SK-MEL-5 (cell line): ENCODE measurements at places on chromosomes 3 and 15.

- no peak for DNase-seq
Observed at GRCh38 chr3:45631486-45631885, 36.9 kb downstream of the LIMD1 start.

DNA sequence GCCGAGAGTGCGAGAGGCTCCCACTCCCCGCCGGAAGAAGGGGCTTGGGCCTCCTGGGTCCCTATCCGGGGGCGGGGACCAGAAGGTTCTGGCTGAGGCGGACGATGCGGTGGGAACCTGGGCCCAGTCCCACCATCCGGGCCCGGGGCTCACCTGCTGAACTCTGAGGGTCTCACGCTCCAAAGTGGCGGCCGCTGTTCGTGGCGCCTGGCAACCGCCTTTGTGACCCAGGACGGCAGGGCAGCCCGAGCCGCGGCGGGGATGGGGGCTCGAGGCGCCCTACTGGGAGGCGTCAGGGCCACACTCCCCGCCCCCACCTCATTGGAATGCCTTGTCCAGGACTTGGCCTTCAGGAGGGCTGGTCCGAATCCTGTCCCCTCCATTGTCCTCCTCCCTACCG is at the start of gene FANCD2OS:
TSS of gene FANCD2OS (minus strand) at position 165 of the 400 bp plus-strand sequence. CDS start 3,481 bp downstream, outside the sequence.
- no peak for DNase-seq

- DNase-seq: no peak
Observed at GRCh38 chr3:56673781-56674457, 9.1 kb downstream of the TASOR start.

DNA sequence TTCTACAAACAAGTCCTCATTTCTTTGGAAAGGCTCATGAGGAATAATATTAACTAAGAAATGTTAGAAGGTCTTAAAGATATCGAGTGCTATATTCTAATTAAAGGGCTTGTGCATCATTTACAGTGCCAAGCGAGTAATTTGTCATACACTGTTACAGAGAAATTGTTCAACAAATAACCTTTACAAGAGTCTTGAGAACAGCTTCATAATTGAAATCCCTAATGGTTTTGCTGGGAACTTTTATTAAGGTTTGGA is 209.5 kb downstream of the MECOM start:
- no peak for DNase-seq

DNA sequence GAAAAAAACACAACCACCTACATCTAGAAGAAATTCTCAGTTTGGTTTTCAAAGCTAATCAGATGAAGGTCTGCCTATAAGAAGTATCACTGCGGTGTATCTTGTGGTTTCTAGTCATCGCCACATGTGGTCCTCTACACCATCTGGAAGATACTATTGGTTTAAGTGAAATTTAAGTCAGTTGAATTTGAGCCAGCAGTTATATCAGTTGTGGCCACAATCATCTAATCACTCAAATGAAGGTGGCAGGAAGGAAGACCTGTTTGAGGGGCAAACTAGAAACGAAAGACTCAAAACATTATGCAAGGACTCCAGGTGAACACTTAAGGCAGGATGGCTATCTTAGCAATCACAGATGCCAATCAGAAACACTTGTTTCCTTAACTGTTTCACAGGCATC is 48.7 kb downstream of the ETV5 start:
- no peak for DNase-seq

- DNase-seq: no peak
Observed at GRCh38 chr3:171190668-171191067, 164.1 kb upstream of the SLC2A2 start.

DNA sequence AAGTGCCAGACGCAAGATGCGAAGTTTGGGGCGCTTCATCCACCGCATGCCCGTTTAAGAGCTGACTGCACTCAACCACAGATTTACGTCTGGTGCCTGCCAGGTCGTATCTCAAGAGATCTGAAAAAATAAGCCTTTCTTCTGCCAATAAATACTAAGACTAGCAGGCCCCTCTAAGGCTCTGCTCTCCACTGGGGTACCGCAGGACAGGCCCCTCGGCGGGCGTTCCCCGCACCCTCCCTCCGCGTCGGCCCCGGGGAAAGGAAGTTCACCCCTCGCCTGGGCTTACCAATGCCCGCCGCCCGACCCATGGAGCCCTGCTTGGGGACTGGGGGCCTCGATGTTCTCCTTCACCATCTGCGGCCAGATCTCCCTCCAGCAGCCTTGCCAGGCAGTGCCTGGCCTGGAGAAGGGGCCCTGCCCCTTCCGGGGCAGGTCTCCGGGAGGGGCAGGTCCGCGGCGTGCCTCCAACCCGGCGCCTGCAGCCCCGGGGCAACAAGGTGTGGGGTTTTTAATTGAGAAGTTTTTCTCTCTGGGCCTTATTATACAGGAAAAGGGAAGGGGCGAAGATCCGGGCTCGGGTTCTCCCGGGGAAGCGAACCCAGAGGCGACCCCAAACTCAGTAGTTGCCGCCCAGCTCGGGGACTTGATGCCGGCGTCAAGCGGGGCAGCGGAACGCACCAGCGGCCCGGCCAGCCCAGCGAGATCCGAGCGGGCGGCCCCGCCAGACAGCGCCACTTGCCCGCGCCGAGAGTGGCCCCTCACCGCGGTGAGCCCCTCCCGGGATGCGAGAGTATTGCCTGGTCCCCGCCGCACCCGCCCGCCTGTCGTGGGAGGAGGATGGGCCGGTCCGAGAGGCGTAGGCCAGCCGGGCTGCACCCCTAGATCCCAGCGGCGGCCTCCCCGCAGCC is 735 bp downstream of the GOLGA8B start:
- peak; percentile 37 for DNase-seq

GRCh38 chr3:16179771-16180736 is 5.6 kb downstream of the GALNT15 start:
- DNase-seq: no peak

- no peak for DNase-seq
Observed at GRCh38 chr3:135982404-135982761, 16.9 kb downstream of the PPP2R3A start.

GRCh38 chr15:80497221-80497620 is 93.0 kb downstream of the ARNT2 start:
- DNase-seq: no peak

- peak; percentile 51 for DNase-seq
Observed at GRCh38 chr3:197501496-197501878, 54.3 kb downstream of the BDH1 start.

DNA sequence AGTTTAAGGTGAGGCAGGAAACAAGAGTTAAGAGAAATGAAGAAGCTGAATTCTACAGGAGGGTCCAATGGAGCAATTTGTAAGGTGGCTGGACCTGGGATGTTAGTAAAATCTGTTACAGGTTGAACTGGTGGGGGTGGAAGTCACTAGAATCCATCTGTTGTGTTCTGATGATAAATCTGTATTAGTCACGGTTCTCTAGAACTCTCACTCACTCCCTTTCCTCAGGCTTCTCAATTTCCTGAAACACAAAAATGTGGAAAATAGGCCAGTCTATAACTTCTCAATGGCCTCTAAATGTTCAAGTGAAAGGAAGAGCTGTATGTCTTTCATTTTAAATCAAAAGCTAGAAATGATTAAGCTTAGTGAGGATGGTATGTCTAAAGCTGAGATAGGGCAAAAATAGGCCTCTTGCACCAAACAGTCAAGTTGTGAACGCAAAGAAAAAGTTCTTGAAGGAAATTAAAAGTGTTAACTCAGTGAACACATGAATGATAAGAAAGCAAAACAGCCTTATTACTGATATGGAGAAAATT is 180.2 kb upstream of the CBLB start:
- DNase-seq: no peak

DNA sequence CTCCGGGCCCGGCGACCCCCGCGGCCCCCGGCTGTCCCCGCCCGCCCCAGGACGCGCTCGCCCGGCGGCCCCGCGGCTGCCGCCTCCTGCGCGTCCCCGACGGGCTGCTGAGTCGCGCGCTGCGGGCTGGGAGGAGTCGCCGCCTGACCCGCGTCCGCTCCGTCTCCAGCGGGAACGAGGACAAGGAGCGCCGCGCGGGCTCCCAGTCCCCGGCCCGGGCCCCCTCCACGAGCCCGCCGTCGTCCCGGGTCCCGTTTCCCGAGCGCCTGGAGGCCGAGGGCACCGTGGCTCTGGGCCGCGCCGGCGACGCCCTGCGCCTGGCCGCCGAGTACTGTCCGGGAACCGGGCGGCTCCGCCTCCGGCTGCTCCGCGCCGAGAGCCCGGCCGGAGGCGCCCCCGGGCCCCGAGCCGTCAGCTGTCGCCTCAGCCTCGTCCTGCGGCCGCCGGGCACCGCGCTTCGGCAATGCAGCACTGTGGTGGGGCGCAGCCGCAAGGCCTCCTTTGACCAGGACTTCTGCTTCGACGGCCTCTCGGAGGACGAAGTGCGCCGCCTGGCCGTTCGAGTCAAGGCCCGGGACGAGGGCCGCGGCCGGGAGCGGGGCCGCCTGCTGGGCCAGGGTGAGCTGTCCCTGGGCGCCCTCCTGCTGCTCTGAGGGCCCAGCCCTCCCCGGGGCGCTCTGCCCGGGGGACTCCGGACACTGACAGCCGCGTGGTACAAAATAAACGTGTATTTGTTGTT is 1.5 kb downstream of the C2CD4A start:
- no peak for DNase-seq

- DNase-seq: no peak
Observed at GRCh38 chr3:37174532-37175126, at the start of gene LRRFIP2. TSS of gene LRRFIP2 (minus strand) at chr3:37174582. CDS start at chr3:37148983, 25,599 bp downstream.

- DNase-seq: no peak
Observed at GRCh38 chr3:88235102-88235501, 85.3 kb downstream of the C3orf38 start.

DNA sequence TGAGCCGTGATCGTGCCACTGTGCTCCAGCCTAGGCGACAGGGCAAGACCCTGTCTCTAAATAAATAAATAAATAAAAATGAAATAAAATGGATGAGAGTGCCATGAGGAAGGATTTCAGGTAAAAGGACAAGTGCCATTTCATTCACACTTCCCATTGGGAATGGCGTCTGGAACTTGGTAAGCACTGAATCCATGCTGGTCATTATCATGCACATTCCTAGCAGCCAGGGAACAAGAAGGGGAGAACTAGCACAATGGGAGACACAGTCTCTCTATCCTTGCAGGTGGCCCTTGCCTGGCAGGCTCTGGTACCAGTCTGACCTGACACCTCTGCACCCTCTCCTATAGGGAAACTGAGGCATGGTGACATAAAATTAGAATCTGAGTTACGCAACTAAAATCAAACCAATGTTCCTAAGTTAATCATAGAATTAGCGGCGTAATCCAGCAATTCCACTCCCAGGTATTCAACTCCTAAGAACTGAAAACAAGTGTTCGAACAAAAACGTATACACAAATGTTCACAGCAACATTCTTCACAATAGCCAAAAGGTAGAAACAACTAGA is 70.8 kb upstream of the MFGE8 start:
- DNase-seq: no peak

DNA sequence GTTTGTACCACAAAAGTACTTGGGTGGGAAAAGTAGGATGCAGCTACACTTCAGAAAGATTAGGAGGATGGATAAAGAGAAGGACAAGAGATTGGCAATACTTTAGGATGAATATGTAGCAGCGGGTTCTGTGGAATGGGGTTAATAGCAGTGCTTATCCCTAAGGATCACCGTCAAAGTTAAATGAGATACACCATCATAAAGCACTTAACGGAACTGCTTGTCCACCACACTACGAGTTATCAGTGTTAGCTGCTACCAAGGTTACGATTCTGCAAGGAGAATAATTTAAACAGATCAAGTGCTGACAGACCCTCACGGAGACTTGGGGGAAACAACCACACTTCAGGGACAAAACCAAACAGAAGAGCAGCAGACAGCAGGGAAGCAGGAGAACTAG is 963 bp downstream of the SHQ1 start:
- DNase-seq: no peak

DNA sequence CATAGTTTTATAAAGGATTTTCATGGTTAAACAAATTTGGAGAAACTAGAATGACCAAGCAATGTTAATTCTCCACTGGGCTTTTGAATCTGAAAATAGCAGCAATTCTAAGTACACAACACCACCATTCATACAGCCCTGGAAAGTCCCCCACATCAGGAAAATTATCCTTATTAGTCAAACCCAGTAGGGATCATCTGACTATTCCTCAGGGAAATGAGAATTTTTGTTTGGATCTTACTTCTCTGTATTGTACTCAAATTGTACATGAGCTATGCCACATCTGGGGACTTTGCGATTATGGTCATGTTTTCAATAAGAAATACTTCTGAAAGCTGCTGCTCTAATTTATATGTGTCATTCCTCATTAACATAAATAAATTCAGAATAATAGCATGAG is 46.0 kb downstream of the RARB start:
- peak; percentile 91 for DNase-seq

- DNase-seq: no peak
Observed at GRCh38 chr3:16119887-16120286, 54.6 kb upstream of the GALNT15 start.

GRCh38 chr15:64144565-64145281 is 6.8 kb upstream of the SNX22 start:
- DNase-seq: peak; percentile 45

DNA sequence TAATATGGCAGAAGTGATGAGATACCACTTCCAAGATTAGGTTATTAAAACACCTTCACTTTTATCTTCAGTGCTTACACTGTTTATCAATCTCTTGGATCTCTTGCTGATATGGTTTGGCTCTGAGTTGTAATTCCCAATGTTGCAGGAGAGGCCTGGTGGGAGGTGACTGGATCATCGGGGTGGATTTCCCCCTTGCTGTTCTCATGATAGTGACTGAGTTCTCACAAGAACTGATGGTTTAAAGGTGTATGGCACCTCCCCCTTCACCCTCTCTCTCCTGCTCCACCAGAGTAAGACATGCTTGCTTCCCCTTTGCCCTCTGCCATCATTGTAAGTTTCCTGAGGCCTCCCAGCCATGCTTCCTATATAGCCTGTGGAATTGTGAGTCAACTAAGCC is 11.8 kb downstream of the GOLIM4 start:
- no peak for DNase-seq

- peak; percentile 35 for DNase-seq
Observed at GRCh38 chr3:80688814-80689213, 921.0 kb upstream of the ROBO1 start.

- DNase-seq: no peak
Observed at GRCh38 chr15:34783431-34783830, 11.9 kb downstream of the ACTC1 start.

DNA sequence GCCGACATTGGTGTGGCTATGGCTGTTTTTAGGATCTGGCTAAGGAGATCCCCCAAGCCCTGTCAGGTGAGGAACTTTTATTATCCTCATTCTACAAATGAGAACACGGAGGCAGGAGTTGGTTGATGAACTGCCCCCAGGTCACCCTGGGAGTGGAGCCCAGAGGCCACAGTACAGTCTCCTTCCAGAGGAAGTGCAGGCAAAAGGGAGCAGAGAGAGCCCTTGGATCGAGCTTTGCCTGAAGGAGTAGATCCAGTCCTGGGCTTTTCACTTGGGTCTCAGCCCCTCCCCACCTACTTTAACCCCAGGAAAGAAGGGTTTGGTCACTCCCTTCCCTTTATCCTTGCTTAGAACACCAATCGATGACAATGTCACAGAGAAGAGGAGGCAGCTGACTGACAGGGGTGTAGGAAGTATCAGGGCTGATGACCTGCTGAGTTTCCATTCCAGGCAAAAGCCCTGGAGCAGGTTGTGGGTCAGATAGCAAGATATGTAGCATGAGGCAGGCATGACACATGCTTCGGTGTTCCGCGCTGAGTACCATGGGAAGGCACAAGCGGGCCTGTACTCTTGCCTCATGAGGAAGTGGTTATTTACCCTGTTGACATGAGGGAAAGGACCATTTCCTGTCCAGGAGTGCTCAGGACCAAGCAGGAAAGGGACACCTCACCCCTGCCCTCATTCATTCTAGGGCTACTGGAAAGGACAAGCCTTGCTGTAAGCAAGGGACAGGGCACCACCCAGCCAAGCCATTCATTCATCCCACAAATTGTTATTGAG is 5.8 kb upstream of the PLA2G4D start:
- no peak for DNase-seq
